ENCODE measurements at places on chromosomes 2 and 18.

- DNase-seq = no peak
Measured at GRCh38 chr2:241542278-241542605, 16.3 kb upstream of the BOK start.

DNA sequence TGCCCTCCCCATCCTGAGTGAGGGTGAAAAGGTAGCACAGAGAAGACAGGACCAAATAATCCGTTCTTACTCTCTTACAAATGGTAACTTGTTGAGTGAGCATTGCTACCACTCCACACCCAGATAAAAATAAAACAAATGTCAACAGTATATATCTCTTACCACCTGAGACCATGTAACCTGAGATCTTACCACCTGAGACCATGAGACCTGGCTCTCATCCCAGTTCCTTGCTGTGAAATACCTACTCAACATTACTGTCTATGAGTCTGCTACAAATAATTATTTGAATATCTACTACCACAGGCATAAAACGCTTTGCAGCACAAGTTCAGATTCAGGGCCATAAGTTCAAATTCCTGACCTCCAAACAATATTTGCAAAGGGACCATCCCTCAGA lies 234.7 kb downstream of the C1D start:
- no peak for DNase-seq

DNA sequence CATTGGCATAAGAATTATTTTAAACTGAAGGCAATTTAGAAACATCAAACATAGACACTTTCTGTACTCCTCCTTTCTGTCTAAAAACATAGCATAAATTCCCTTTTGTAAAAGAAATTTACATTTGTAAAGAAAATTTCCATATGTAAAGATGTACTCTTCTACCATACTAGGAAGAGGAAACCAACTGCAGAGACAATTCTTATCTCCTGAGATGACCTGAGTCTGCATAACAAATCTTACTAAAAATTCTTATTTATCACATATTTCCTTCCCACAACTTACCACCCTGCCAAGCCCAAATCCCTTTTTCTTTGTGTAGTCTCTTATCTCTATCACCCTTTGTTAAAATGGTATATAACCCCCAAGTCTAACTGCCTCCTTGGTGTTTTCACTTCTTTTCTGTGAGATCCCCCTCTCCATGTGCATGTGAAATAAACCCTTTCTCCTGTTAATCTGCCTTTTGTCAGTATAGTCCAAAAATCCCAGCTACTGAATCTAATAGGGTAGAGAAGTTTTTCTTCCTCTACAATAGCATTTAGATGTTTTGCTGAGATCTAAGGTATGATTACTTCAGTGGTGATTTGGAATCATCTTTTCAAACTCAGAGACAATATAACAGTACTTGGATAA lies 81.0 kb downstream of the CHN1 start:
- no peak for DNase-seq

GRCh38 chr2:108630567-108631405 lies 88.5 kb upstream of the RANBP2 start:
- DNase-seq = no peak
